ENCODE measurements at places on chromosomes 13 and 19.

GRCh38 chr13:32947411-32948276 lies 68.6 kb upstream of the KL start:
- no peak for DNase-seq

GRCh38 chr19:55586976-55587668 lies 6.5 kb upstream of the ZNF579 start:
- peak; percentile 89 for DNase-seq

- DNase-seq: peak; percentile 34
Measured at GRCh38 chr13:110006304-110006703, 219.9 kb upstream of the IRS2 start.

DNA sequence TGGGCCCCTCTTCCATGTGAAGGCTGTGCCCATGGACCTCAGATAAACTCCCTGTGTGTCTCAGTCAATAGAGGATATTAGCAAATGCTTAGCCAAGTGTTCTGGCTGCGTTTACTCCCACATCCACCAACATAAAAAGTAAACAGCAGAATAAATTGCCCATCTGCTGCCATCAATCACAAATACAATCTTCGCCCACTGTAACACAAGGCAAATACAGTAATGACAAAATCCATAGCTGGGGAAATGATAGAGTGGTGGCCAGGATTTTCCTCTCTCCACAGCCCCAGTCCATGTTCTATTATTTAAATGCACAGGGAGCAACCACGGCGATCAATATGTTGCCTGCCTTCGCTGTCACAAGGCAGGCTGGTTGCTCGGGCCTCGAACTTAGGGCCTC lies 376.5 kb downstream of the UQCRFS1 start:
- no peak for DNase-seq

DNA sequence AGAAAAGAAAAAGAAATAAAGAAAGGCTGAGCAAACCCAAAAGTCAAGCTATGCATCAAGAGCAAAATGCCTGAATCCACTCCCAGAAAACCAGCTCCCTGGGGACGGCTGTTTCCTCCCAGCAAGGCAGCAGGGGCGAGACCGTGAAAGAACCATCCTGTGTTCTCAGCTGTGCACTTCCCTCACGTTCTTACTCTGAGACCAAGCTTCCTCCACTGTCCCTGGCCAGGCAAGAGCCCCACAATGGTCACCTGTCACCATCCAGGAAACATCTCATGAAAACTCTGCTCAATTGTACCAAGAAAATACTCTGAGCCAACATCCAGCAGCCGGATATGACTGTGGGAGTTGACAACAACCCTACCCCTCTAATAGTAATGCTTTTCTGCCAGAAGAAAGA lies 22.9 kb downstream of the RAB20 start:
- no peak for DNase-seq

DNA sequence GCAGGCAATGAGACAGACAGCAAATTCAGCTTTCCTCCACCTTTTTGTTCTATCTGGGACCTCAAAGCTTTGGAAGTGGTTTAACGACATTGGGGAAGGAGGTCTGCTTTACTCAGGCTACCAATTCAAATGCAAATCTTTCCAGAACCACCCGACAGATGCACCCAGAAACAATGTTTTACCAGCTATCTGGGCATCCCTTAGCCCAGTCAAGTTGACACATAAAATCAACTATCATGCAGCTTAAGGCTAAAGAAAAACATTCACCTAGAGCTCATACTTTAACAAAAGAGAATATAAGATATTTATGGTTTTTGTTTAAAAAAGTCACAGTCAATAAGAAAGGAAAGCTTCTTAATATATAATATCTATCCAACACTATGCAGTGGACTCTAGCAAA lies 246.0 kb downstream of the NALCN start:
- no peak for DNase-seq
